Gastroesophageal sphincter (tissue), 4 donors: ENCODE measurements at places on chromosomes 4 and X. TPM values are rescaled to one million over a fixed set of nuclear protein-coding genes. Genes with fewer than 3 reads are reported as not detected.

The SH3RF1 gene
- 11.7 TPM for total RNA-seq

The PFKFB1 gene
- total RNA-seq, result not detected

DNA sequence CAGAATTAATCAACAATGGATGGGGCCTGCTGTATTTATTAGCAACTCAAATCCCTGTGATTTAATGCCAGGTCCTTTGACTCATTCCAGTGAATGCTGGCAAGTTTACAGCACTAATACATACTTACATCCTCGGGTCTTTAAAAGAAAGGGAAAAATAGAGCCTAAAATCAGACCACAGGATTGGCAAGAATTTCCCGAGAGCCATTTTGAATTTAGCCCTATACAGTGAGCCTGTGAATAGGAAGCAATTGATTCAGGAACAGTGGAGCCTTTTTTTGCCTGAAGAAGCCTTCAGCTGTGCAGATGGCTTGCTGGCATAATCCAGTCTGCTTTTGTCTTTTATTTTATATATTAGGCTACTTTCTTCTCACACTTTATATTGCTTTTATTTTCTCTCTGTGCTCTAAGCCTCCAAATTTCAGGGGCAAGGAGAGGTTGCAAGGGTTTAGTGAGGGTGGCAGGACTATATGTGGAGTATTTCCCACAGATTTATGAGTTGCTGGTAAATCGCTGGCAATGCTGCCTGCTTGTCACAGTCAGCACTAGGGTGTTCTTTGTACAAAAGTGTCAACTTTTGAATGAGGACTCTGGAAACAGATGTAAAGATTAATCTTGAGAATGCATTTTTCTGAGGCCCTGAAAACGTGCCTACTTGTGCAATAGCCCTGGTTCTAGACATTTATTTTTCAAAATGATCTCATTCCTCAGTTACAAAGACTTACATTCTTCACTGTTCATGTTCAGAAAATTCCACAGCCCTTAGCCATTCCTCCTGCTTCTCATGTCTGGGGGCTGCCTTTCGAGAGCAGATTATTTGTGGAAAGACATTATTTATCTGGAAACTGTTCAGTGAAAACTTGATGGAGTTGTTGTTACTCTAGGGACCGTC is 303.5 kb downstream of the SPRY1 start:
- peak; percentile 51 for ATAC-seq

The SPOCK3 gene
- 7.8 TPM for total RNA-seq

GRCh38 chr4:65407483-65407882 is 262.8 kb downstream of the EPHA5 start:
- no peak for ATAC-seq

The SPANXA1 gene
- not detected for total RNA-seq

The NXF2B gene
- not detected for total RNA-seq

- ATAC-seq, result no peak
Measured at GRCh38 chr4:181760560-181760959, 482.6 kb upstream of the TENM3 start.

DNA sequence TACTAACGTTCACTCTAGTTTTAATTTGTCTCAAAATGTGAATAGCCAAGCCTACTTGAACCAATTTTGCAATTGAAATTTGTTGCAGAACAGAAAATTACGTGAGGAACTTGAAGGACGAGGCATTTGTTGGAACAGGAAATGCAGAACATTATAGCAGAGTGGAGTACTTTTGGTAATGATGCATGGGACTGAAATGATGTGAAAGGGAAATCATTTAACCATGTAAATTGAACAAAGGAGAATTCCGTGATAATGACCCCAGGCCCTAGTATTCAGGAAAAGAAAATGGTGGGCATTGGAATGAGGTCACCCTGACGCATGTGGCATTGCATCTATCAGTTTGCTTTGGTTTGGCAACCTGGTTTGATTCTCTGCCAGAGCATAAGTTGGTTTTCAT is 44.9 kb upstream of the BEND4 start:
- ATAC-seq, result no peak
